ENCODE measurements at places on chromosomes 5 and 9. TPM values are rescaled to one million over a fixed set of nuclear protein-coding genes. Genes with fewer than 3 reads are reported as not detected.

GFI1B gene
- 0.41 TPM for total RNA-seq

DNA sequence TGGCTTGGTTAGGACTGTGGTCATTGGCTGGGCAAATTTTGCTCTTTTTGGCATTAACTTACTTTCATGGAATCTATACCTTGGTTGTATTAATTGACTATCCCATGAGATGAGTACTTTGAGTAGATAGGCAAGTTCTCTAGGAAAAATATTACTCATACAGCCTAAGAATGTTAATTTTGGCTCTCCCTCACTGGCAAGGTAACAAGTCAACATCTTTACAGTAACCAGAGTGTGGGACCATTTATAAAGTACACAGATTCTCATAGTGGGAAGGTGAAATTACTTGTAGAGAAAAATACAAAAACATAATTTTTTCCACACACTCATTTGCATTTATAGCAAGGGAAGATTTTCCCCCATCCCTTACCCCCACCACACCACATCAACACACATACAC, 154.6 kb upstream of the ZNF608 start:
- no peak for DNase-seq
- H3K36me3 ChIP-seq, result peaks cover 10% of the 10 kb centered on the region
- H3K4me1 ChIP-seq, result peaks cover 30% of the 10 kb centered on the region
- no peak overlapping the region for H3K27ac ChIP-seq

- no peak overlapping the region for H3K4me3 ChIP-seq
- H3K27ac ChIP-seq, result no peak overlapping the region
- H3K36me3 ChIP-seq, result no peaks in the 10 kb centered on the region
- H3K27me3 ChIP-seq, result no peaks in the 10 kb centered on the region
These were observed 31.8 kb downstream of the MAP1B start for GRCh38 chr5:72138943-72139521.

F2RL1 gene
- 38.9 TPM for total RNA-seq

DNA sequence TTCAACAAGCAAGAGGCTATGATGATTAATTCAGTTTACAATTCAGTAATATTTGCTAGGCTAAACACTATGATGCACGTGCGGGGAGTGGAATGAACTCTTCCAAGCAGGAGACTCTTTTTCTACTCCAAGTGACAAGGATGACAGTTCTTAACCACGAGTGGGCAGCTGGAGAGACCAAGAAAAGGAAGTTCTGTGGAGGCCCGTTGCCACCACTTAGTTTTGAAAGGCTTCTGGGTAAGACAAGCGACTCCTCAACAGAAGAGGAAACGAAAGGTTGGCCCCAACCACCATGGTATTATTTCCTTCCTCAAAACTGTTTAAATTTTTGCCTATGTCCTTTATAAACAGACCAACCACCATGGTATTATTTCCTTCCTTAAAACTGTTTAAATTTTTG, 2.8 kb downstream of the DCAF12 start:
- H3K36me3 ChIP-seq, result peaks cover 37% of the 10 kb centered on the region
- H3K27ac ChIP-seq, result no peak overlapping the region
- peaks cover 16% of the 10 kb centered on the region for H3K4me1 ChIP-seq
- no peak overlapping the region for H3K4me3 ChIP-seq
- no peak for DNase-seq
- H3K27me3 ChIP-seq, result no peaks in the 10 kb centered on the region

NOL6 gene
- 42.2 TPM for total RNA-seq

DNA sequence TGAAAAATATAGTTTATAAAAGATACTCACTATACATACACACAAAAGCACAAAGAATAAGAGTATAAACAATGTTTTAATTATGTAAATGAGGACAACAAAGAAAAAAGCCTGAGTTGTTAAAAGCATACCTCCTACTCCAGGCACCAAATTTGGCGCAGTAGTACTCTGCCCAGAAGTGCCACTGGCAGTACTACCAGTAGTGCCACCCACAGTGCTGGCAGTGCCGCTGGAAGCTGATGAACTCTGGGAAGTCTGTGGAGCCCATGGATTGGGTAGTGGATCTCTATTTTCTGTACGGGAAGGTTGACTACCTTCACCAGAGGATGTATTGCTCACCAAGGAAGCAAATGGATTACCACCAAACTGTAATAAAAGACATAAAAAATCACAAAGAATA, 30.2 kb downstream of the UBQLN1 start:
- H3K27ac ChIP-seq, result no peak overlapping the region
- DNase-seq, result no peak
- peaks cover 13% of the 10 kb centered on the region for H3K4me1 ChIP-seq
- H3K4me3 ChIP-seq, result no peak overlapping the region

DNA sequence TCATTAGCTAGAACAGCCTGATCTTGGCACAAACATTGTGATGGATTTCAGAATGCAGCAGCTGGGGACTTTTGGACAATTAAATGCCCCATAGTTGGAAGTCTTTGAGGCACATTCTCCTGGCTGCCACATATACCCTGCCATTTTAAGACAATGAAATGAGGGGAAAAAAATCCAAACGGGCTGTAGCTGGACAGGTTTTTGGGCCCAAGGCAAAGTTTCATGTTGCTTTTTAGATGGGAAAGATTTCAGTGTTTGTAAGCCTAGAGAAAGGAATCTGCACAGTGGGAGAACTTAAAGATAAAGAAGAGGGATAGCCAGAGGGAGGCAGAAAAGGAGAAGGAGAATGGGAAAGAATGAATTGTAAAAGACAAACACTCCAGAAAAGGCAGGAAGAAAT, 30.0 kb upstream of the RICTOR start:
- DNase-seq, result no peak
- no peak overlapping the region for H3K27ac ChIP-seq
- H3K4me1 ChIP-seq, result no peaks in the 10 kb centered on the region
- H3K4me3 ChIP-seq, result no peak overlapping the region

NUTM2G gene
- 0.27 TPM for total RNA-seq

SLC6A18 gene
- total RNA-seq, result not detected

Data from WTC11 (cell line).